ENCODE measurements at places on chromosomes 2 and 18.

DNA sequence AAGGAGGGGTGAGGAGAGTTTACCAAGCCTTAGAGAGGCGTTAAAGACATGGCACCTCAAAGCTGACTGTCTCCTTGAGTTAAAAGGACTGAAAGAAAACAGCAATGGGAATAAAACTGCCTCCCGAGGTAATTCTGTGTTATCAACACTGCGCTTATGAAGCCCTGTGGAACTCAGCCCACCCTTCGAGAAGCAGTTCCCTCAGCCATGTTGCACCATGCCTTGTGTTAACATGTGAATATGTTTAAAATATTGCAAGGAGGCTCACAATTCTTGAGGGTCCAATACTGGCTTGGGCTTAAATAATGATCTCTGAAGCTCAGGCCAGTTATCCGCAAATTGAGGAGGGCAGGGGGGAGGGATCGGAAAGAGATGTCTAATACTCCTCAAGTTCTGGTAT lies 14.7 kb downstream of the KLF7 start:
- DNase-seq = no peak

DNA sequence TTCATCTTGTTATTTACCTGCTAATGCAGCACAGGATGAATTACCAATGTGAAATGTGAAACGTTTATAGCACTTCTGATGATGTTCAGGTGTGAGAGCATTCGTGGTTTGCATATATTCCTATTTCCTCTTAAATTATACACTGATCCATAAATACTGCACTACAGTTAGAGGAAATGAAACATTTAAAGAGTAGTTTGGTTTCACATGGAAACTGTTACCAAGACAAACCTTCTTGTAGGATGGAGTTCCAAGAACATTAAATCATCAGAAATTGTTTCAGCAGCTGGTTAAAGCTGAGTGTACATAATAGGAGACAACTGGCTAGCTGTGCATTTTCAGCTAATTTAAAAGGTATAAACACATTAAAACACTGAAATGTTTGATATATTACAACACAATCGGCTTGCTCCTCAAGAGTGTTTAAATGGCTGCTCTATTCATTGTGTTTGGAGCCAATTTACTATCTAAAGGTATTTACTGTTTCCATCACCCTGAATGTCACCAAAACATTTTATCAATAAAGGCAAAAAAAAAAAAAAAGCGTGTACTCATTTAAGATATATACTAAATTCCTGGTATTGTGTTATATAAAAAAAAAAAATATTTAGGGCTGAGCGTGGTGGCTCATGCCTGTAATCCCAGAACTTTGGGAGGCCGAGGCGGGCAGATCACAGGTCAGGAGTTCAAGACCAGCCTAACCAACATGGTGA lies 100.6 kb downstream of the DYM start:
- DNase-seq = no peak

- no peak for DNase-seq
Measured at GRCh38 chr2:65536596-65536995, 104.2 kb upstream of the SPRED2 start.

- no peak for DNase-seq
Measured at GRCh38 chr2:237604960-237605359, 14.4 kb upstream of the RAB17 start.

GRCh38 chr18:31950583-31950982 lies 7.7 kb upstream of the TRAPPC8 start:
- DNase-seq = no peak

All from nucleus accumbens (tissue), 56 donors.